NCI-H2171 (cell line): ENCODE measurements at places on chromosomes 2 and 18.
A peak's percentile ranks its signal among the peaks of the same experiment; 100 is the strongest.

DNA sequence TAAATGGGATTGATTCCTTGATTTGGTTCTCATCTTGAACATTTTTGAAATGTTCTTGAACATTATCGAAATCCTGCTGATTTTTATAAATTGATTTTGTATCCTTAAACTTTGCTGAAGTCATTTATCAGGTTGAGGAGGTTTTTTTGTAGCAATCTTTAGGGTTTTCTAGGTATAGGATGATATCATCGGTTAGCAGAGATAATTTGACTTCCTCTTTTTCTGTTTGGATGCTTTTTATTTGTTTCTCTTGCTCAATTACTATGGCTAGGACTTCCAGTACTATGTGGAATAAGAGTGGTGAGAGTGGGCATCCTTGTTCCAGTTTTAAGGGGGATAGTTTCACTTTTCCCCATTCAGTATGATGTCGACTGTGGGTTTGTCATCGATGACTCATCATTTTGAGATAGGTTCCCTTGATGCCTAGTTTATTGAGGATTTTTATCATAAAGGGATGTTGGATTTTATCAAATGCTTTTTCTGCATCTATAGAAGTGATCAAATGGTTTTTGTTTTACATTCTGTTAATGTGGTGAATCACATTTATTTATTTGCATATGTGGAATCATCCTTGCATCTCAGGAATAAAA, 201.5 kb upstream of the ZSWIM2 start:
- no peak for DNase-seq

- DNase-seq, result no peak
Measured at GRCh38 chr2:128646091-128646490, 327.4 kb upstream of the HS6ST1 start.

- no peak for DNase-seq
Measured at GRCh38 chr2:127574656-127575055, 39.2 kb downstream of the MYO7B start.

DNA sequence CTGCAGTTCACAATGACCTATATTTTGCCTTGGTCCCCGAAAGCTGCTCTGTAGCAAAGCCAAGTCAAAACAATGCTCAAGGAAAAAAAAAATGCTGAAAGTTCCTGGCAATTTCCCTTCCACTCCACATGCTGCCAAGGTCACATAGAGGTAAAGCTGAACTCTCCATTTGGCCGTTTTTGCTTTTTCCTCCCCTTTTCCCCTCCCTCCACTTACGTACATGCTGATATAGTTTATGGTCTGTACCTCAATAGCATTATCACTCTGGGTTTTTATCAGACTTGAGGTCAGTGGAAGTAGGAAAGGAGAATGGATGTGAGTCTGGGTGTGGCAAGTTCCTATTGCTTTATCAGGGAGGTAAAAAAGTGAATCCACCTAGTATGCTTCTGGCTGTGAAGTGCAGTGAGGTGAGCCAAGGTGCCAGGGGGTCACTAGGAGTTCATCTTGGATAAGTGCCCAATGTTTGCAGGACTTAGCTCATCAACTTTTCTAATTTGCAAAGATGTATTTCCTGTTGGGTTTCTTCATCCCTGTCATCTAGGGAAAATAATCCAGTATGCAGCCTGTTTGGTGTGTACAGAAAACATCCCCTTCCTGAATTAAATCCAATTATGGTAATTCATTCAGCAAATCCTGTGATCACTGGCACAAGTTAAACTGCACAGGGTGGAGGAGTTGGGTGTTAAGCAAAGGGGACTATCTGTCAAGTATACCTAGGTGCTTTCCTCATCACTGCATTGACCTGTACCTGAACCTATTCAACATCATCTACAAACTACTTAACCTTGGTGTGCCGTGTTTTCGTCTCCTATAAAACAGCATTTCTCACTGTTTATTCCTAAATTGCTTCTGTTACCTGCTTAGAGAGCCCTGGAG, 124.3 kb upstream of the CYP26B1 start:
- DNase-seq, result no peak

DNA sequence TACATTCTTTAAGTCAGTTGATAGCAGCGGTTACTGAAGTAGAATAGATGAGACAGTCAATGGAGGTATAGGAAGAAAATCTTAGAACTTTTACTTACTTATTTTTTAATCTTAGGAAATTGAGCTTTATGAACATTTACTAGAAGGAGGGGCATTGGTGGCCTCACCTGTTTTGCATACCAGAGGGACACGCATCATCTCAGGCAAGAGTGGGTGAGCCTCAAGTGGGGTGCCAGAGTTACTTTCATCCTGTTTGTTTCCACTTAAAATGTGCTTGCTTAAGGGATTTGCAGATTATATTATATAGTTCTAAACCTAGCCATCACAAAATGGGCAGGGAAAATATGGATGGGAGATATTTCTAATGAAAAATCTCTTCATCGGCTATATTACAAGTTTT, 61.6 kb downstream of the WDR7 start:
- DNase-seq, result no peak

DNA sequence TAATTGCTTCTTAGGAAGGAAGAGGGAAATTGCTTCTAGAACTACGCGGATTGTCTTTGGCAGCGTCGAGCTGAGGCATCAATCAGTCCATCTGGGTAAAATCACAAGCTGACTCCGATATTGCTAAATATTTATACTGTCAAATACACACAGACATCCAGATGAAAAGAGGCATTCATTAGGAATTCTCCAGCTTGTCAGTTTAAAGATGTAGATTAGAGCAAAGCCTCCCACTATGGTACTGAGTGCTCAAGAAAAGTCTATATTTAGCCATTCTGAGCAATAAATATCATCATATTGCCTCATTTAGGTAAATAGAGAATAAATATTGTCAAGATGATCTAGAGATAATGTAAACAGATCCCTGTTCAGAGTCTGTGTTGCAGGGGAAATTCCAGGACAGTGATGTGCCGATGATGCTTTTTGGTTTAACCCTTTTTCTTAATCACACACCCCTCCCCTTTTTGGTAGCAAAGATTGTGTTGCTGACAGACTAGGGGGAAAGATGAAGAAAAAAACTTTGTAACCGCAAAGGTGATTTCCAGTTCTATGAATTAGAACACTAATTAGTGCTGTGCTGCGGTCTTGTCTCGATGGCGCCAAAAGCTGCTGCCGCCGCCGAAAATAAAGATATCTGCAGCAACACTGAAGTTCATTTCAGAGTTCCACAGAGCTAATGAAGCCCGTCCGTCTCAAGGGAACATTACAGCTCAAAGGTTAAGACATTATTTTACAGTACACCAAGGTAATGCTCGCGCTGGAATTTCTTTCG, 171.8 kb downstream of the PTGR3 start:
- DNase-seq, result no peak

- DNase-seq, result no peak
Measured at GRCh38 chr2:157271590-157272203, 14.2 kb downstream of the GALNT5 start.

DNA sequence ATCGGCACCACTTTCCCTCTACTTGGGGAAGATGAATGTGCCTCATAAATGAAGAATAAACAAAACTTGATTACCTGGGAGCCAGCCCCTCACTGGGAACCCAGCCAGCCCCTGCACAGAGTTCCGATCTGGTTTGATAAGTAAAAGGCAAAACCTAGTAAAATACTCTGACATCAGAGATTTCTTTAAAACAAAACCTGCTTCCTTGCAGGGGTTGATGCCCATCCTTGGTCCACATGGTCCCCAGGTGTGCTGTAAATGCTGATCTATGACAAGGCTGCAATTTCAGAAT, 218.8 kb upstream of the APCDD1 start:
- DNase-seq, result no peak

DNA sequence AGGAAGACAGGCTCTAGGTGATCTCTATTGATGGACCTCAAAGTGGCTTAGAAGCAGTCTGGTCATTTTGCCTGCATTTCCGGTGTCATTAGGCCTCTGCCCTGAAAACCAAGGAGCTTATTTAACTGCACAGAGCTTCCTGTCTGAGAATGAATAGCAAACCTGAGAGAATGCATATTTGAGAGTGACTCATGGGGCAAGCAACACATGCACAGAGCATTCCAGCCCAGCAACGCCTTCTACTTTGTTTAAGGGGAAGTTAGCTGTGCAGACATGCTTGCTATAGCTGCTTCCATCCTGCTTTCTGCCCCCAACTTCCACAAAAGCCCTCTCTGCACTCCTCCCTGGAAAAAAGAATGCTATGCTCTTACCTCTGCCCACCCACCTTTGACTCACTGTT, 232.8 kb downstream of the GRB14 start:
- DNase-seq, result no peak

- DNase-seq, result no peak
Measured at GRCh38 chr2:61175036-61175435, 13.0 kb downstream of the C2orf74 start.

DNA sequence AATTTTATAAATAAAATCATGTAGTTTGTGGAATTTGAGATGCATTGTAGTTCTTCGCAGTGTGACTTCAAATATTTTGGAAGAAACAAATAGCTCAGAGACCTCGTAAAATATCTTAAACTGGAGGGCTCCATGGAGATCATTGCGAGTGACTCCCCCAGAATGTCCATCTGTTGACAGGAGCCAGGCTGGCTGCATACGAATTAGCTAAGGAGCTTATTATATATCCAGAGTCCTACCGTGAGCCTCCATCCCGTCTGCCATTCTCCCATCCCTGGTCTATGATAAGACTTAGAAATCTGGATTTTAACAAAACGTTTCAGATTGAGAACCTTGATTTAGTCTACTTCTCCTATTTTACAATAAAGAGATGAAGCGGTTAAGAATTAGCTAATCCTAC, 80.2 kb downstream of the MSH2 start:
- no peak for DNase-seq

DNA sequence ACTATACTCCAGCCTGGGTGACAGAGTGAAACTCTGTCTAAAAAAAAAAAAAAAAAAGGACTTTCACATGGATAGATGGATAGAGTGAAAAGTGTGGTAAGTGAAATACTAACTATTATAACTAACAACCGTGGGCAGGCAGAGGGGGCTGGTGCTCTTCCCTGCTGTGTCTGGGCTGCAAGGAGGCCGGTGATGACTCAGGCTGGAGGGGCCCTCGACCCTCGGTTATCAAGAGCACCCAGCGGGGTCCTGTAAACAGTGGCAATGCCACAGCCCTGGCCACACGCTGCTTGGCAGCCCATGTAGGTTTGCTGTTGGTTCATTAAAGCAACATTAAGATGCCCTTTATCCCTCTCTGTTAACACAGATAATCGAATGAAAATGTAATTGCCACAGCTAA, 184.8 kb upstream of the RAB12 start:
- no peak for DNase-seq

DNA sequence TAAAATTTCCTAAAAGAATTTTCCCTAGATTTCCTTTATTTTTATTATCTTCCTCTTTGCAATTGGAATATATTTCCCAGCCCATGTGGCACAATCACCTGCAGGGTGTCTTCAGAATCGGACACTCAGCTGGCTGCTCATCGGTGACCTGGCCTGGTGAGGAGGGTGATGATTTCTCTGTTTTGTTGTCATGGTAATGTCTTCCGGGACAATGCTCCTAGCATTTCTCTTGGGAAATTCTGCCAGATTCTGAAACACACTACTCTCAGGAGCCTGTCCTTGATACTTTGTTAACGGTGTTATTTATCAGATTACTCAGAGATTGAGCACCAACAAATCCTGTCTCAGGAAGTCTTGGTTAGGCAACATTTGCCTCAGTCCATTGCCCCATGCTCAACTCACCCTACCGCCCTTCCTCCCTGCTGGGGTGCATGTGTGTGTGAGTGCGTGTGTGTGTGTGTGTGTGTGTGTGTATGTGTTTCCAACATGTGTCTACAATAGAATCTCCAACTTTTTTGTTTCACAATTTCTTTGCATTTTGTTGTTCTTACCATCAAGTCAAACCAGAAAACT, 70.3 kb downstream of the MYT1L start:
- peak; percentile 51 for DNase-seq

DNA sequence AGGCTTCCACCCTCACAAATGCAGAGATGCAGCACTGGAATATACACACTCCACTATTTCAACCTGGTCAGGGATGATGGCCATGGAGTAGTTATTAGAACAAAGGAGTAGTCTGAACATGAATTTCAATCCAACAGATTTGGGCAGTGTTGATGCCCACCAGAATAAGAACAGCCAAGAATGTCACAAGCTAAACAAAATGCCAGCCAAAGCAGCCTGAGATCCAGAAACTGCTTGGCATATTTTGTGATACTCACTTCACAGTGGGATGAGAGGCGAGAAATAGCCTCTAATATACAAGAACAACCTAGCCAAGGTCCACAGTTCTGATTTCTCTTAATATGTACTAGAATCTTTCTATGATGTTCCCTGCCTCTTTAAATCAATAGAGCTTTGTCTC, 58.6 kb upstream of the KLF7 start:
- no peak for DNase-seq

DNA sequence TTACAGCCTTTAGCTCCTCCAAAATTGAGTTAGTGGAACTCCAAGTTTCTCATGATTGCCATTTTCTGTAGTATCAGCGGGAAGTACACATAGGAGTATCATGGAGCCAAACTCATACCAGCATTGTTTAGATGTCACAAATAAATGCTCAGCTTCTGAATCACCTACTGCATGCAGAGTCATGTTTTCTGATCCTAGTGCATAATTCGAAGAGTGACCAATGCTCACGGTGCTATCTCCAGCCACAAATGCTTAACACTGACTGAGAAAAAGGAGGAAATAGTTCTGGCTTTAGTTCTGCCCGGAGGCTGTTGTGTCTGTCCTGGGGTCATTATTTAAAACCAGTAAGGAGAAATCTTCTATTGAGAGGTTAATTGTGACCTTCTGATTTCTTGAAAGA, 45.4 kb upstream of the LRATD1 start:
- DNase-seq, result no peak
